ENCODE measurements at places on chromosomes 12 and 14. TPM values are rescaled to one million over a fixed set of nuclear protein-coding genes. Genes with fewer than 3 reads are reported as not detected.

Gene YLPM1
- 101 TPM for total RNA-seq

DNA sequence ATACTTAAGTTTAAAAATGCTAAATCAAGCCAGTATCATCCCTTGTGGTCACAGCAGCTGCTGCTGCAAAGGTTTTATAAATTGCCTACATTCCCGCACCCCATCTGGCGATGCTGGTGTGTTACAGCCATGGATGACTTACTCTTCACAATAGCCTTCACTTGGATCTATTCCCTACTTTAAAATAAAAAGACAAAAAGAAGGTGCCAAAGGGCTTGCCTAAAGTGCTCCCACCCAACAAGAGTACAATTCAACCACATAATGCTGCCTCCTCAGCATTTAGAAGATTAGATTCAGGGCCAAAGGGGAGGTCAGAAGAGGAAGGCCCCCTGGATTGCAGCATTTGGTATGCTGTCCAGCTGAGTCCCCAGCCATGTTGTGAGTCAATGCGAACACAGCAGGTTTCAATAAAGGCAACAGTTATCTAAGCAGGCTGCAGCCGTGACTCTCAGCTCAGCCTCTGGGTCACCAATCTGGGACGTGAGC, 176.1 kb downstream of the DAD1 start:
- no peak for DNase-seq

- DNase-seq, result peak; percentile 52
Observed at GRCh38 chr14:92121207-92121669, 268 bp downstream of the NDUFB1 start.

Gene WSCD2
- not detected for total RNA-seq

DNA sequence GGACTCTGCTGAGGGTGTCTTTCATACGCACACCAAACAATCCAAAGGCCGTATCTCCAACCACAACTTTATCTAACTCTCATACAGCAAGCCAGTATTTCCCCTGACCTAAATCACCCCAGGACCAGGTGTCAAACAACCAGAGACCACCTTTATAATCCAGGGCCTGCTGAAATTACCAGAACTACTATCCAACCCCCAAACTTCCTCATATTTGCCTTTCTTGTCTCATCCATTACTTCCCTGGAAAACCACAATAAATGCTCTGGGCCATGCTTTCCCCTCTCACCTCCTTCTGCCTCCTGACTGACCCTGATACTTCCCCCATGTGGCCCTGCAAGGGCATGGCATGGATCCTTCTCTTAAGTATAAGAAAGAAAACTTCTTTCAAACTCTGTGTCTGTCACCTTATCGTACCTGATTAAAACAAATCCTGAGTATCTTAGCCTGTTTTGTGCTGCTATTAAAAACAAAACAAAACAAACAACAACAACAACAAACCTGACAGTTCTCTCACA, 44.7 kb upstream of the CRACR2A start:
- no peak for DNase-seq

DNA sequence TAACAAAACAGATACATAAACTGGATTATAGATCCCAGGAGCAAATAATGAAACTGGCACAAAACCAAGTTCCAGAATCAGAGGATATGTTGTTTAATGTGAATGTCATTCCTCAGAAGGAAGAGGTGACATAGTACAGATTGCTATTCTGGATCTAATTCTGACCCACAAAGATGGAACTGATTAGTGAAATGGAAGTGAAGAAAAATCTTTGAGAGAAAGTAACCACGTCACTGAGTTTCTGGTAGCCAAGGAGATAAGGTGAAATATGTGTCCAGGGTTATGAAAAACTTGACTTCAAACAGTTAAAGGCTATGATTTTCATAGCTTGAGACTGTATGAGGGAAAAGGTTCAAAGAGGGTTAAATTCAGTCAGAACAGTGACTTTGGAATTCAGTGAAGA, 8.3 kb downstream of the OR10AD1 start:
- no peak for DNase-seq

Gene CMTM5
- total RNA-seq, result not detected

Gene SPIC
- total RNA-seq, result not detected

Gene CLEC14A
- total RNA-seq, result not detected

- DNase-seq, result no peak
Observed at GRCh38 chr12:76422154-76422542, 73.9 kb upstream of the BBS10 start.

GRCh38 chr12:3229577-3229976, 152.4 kb downstream of the TSPAN9 start:
- DNase-seq, result peak; percentile 93

Gene BEST3
- 60.1 TPM for total RNA-seq

GRCh38 chr12:70365648-70366518, at the start of gene KCNMB4:
Gene KCNMB4 (plus strand): TSS chr12:70366290. CDS start chr12:70366735, 445 bp downstream.
- peak; percentile 82 for DNase-seq

GRCh38 chr12:94205822-94206221, 57.4 kb downstream of the PLXNC1 start:
- DNase-seq, result peak; percentile 41
